Stimulated activated CD4-positive, alpha-beta T cell treated with anti-CD3 and anti-CD28 coated beads, TNF-alpha, amount 100 ng/mL, for 24 hours (primary cell): ENCODE measurements at places on chromosomes 7 and 10.

- no peak for DNase-seq
These were observed 83.7 kb downstream of the ZMIZ1 start for GRCh38 chr10:79152423-79152817.

DNA sequence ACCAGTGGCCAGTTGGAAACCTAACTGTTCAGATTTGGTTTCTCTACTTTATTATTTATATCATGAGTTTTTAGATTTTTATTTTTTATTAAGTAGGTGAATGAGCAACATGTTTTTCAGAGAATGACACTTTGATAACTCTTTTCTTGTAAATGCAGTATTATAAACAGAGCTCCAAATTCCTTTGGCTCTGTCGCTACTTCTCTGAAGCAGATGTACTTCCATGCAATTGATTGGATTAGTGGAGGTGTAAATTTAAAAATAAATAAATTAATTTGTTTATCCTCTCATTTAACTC lies 34.3 kb upstream of the ICA1 start:
- no peak for DNase-seq

GRCh38 chr7:111863269-111863668 lies 301.0 kb upstream of the IMMP2L start:
- no peak for DNase-seq

DNA sequence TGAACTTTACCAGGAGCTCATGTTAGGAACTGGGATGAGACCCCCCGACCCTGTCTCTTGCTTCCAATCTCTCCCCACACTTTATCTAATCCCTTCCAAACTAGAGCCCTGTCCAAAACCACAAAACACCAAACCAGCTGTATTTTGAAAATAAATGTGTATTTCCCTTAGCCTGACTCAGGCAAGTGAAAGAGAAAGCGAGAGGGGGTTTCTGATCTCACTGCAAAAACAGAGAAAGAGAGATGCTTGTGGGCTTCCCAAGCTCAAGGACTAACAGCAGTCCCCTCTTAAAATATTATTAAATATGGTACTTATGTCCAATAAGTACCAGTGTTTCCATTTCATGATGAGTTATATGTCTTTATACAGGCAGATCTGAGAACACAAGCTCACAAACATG lies 122.0 kb downstream of the AGMO start:
- no peak for DNase-seq

GRCh38 chr7:95479992-95480624 lies 5.6 kb upstream of the ASB4 start:
- DNase-seq = no peak

DNA sequence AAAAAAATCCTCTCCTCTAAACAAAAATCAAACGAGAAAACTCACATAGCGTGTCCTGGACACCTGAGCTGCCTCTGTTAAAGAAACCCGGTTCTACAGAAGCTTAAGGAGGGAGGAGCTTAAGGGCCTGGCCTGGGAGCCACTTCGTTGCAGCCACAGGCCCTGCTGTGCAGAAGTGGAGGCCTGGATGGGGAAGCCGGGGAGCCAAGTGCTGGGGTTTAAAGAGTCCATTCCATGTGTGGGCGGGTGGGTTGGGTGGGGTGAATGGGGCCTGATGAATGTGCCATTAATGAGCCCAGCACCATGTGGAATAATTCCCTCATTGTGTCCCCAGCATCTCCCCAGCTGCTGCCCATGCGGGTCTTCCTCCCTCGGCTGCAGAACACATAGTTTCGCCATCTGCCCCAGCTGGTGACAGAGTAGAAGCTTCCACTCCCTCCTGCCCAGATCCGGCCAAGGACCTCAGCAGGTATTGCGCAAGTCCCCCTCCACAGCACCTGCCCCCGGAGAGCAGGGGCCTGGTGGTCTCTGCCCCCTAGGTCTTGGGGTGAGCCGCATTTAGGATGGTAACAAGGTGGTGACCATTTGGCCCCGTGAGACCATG lies 127.8 kb upstream of the BTBD16 start:
- no peak for DNase-seq

GRCh38 chr7:158098125-158099030 lies 489.2 kb downstream of the PTPRN2 start:
- DNase-seq = no peak

DNA sequence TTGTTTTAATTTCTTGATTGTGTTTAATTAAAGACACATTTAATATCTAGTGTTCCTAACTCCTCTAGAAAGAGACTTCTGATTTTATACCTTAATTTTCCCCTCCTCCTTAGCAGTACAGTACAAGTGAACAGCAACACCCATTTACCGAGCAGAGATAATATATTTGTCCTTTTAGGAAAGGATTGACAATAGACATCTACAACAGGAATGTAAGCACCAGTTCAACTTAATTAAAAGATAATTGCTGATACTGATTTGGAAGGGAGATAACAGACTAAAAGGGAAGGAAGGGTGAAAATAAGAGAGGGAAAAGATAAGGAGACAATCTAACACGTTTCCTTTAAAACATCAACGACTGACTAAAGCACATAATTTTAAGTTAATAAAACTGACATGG lies 119.3 kb downstream of the SRPK2 start:
- DNase-seq = no peak

GRCh38 chr7:128387216-128388144 lies 22.3 kb downstream of the IMPDH1 start:
- DNase-seq = peak; percentile 67

DNA sequence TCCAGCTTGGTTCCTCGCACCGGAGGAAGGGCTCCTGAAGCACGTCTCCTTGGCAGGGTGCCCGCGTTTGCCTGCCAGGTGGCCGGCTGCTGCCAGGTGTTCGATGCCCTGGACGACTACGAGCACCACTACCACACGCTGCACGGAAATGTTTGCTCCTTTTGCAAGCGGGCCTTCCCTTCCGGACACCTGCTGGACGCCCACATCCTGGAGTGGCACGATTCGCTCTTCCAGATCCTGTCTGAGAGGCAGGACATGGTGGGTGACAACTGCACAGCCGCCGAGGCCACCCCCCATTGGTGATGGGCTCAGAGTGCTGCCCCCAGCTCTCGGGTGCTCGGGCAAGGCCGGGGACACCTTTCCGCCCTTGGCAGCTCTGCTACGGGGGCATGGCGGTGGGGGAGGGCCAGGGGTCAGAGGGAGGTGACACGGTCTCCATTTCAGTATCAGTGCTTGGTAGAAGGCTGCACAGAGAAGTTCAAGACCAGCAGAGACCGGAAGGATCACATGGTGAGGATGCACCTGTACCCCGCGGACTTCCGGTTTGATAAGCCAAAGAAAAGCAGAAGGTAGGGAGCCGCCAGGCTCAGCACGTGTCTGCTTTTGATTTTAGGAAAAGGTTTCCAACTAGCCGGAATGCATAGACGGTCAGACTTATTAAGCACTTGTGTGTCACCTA lies 1.1 kb downstream of the ZNF511 start:
- DNase-seq = no peak
